Stomach (tissue), 19 donors: ENCODE measurements at places on chromosomes 16 and 17.

GRCh38 chr16:50696575-50697420 is 3.4 kb downstream of the NOD2 start:
- DNase-seq, result peak; percentile 88
- H3K27me3 ChIP-seq, result no peaks in the 10 kb centered on the region

- H3K27ac ChIP-seq, result no peak overlapping the region
- H3K27me3 ChIP-seq, result peaks cover 54% of the 10 kb centered on the region
- DNase-seq, result no peak
- no peak overlapping the region for H3K4me3 ChIP-seq
Measured at GRCh38 chr16:55651841-55652824, 3.7 kb upstream of the SLC6A2 start.

- H3K36me3 ChIP-seq, result no peaks in the 10 kb centered on the region
- H3K27me3 ChIP-seq, result no peaks in the 10 kb centered on the region
- peak overlapping the region; percentile 75 for H3K27ac ChIP-seq
- H3K4me1 ChIP-seq, result peaks cover 83% of the 10 kb centered on the region
- DNase-seq, result peak; percentile 90
- H3K4me3 ChIP-seq, result no peak overlapping the region
Measured at GRCh38 chr17:78144147-78144719, 2.0 kb upstream of the C17orf99 start.

GRCh38 chr17:35895636-35896587 is 15.8 kb upstream of the CCL5 start:
- H3K4me1 ChIP-seq, result peaks cover 10% of the 10 kb centered on the region
- no peaks in the 10 kb centered on the region for H3K36me3 ChIP-seq
- no peaks in the 10 kb centered on the region for H3K27me3 ChIP-seq
- H3K27ac ChIP-seq, result no peak overlapping the region

GRCh38 chr16:10972108-10972818 is 27.9 kb downstream of the CLEC16A start:
- DNase-seq, result no peak
- no peak overlapping the region for H3K4me3 ChIP-seq
- no peak overlapping the region for H3K27ac ChIP-seq
- no peaks in the 10 kb centered on the region for H3K27me3 ChIP-seq
- peaks cover 11% of the 10 kb centered on the region for H3K4me1 ChIP-seq
